ENCODE measurements at places on chromosomes 2 and 18.

GRCh38 chr2:127606625-127607398 is 39.1 kb upstream of the GPR17 start:
- DNase-seq: no peak

GRCh38 chr2:65551528-65551927 is 119.1 kb upstream of the SPRED2 start:
- no peak for DNase-seq

GRCh38 chr2:231597014-231597611 is 4.4 kb downstream of the TEX44 start:
- no peak for DNase-seq

- no peak for DNase-seq
These were observed 623.9 kb downstream of the CNTNAP5 start for GRCh38 chr2:124649001-124649400.

- no peak for DNase-seq
These were observed 18.6 kb downstream of the ADCYAP1 start for GRCh38 chr18:923144-923866.

DNA sequence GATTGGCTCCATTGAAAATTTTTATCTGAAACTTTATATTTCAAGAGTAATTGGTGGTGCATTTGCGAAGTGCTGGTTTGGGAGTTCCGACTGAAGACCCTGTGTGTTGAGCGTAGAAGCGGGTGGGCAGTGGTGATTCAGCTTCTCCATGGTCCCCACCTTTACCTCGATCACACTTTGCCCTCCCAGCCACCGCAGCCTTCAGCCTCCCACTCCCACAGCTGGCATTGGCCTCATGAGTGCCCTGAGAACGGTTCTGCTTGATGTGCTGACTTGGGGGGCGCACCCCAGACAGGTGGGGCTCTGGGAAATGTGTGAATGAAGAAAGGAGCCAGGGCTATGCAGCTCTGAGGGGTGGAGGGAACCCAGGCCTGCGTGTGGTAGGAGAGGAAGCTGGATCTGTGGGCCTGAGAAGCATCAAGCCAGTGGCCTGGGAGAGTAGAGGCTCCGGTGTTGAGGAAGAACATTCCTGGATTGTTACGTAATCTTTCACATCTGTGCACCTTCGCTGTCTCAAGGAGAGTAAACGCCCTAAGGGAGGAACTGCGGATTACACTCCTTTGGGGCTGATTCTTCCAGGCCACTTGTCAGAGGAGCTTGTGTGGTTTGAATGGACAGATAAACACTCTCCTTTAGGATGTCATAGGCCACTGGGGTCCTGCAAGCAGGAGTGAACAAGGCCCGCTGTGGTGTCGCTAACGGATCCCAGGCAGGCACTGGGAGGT is 83.8 kb downstream of the NPAS2 start:
- DNase-seq: no peak
